ENCODE measurements at places on chromosomes 6 and 20.

DNA sequence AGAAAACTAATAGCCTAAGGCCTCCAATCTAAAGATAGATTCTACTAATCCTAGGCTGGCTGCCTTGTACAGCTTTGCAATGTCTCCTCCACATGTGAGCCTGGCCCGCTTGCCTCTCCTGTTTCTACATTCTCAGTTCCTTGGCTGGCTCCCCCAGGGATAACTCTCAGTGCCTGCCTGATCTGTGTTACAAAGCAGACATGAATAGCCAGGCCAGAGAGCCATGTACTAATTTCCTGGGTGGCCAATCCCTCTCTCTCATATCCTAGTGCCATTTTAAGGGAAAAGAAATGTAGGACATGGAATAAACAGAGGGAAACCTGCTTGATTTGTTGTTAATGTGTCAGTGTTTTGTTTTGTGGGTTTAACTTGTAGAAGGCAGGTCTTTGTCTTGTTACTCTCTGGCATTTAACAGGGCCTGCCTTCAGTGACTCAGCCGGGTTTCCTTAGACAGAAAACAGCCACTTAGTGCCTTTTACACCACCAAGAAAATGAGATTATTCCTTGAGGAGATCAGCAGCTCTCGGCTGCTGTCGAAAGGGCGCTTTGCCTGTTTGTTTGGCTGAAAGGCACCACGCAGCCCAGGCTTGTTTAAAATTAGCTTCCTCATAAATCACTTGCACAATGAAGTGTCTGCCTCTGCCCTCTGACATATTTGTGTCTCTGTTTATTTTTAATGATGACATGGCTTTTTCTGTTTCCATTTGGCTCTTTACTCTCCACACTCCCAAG is 702.7 kb downstream of the MAFB start:
- no peak for DNase-seq

- no peak for DNase-seq
Measured at GRCh38 chr6:33967265-33967767, 163.5 kb upstream of the MLN start.

GRCh38 chr6:67133973-67134372 is 1426.9 kb upstream of the EYS start:
- no peak for DNase-seq

- no peak for DNase-seq
Measured at GRCh38 chr6:75300531-75300855, 15.9 kb upstream of the TMEM30A start.

DNA sequence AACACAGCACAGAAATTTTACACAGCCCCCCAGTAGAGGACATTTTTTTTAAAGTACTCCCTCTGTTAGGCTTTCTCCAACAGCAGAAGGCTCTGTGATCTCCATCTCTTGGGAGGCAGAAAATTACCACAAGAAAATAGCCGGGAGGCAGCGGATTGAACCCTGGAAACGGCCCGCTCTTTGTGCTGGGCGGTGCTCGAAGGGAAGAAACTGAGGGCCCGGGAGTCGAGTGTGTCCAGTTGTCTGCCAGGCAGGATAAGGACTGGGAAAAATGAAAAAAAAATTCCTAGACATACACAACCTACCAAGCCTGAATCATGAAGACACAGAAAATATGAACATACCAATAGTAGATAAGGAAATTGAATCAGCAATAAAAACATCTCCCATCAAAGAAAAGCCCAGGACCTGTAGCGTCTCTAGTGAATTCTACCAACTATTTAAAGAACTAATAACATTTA is 31.5 kb downstream of the POM121L2 start:
- DNase-seq: no peak

- DNase-seq: no peak
Measured at GRCh38 chr20:58403272-58403671, 14.2 kb downstream of the VAPB start.

- no peak for DNase-seq
Measured at GRCh38 chr6:74420221-74420620, 724.2 kb downstream of the CD109 start.

DNA sequence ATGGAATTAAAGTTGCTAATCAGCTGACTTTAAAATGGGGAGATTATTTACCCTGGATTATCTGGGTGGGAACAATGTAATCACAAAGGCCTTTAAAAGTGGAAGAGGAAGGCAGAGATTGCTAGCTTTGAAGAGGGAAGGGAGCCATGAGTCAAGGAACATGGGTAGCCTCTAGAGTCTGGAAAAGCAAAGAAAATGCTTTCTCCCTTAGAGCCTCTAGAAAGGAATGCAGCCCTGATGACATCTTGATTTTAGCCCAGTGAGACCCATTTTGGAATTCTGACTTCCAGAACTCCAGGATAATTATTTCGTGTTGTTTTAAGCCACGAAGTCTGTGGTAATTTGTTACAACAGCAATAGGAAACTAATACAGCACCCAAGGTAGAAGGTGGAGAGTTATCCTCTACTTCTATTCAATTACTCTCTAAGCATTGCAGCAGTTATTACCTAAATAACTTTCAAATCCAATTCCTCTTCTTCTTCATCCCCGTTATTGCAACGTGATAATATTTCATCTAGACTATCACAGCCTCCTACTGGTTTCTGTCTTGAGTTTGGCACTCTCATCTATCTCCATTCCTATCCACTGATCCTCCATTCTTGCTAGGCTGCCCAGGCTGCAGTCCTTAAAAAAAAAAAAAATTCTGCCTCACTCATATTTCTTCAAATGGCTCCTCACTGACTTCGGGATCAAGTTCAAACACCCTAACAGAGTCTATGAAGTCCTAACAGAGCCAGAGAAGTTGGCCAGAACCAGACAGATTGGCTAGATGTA is 224.3 kb downstream of the BTBD9 start:
- DNase-seq: no peak

GRCh38 chr6:15922510-15923250 is 206.2 kb upstream of the MYLIP start:
- DNase-seq: no peak

- no peak for DNase-seq
Measured at GRCh38 chr6:150228072-150228733, 85.4 kb downstream of the PPP1R14C start.

DNA sequence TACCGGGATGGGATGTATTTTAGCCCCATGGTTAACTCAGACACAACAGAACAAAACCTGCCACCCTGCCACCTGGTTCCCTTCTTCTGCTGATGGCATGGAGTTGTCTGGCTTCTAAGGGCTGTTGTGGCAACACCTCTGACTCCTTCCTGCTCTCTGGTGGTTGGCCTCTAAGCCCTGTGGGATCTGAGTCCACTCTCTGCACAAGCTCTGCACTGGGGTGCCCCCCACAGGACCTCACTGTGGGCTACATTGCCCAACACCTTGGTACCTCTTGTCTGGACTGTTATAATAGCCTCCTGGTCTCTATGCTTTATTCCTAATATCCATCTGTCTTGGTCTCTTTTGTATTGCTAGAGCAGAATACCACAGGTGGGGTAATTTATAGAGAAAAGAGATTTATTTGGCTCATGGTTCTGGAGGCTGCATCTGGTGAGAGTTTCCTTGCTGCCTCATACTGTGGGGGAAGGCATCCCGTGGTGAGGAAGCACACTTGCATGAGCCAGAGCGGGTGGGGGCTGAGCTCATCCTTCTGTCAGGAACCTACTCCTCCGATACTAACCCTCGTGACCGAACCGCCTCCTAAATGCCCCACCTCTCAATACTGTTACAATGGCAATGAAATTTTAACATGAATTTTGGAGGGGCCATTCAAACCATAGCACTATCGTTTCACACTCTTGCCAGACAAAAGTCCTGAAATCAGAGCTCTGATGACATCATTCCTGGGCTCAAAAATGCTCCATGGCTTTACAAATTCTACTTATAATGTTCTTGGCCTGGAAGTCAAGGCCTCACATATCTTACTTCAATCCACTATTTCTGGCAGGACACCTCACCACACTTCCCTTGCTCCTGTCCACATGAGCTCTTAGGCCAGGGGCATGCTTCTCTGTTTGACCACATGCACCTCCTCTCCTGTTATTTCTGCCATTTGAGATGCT is 127.2 kb downstream of the PAX1 start:
- no peak for DNase-seq

GRCh38 chr6:73586416-73586974 is 65.7 kb upstream of the EEF1A1 start:
- DNase-seq: no peak

DNA sequence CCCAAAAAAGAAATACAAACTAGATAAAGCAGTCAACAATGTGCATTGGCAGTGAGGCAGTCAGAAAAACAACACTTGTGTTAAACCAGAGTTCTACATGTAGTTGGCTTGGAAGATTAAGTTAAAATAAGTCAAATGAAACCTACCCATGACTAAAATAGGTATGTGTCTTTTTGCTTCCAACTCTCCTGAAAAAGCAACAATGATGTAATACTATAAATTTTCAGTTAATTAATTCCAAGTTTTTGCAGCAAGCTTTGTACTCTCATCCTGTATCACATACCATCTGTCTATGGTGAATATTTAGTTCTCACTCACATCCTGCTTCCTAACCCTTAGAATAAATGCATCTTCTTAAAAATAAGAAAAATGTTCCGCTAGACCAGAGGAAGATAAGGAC is 261.5 kb downstream of the KIF16B start:
- DNase-seq: no peak

GRCh38 chr6:138821519-138821918 is 25.6 kb downstream of the ECT2L start:
- DNase-seq: no peak

- DNase-seq: no peak
Measured at GRCh38 chr6:141988954-141989705, 143.6 kb upstream of the GJE1 start.

DNA sequence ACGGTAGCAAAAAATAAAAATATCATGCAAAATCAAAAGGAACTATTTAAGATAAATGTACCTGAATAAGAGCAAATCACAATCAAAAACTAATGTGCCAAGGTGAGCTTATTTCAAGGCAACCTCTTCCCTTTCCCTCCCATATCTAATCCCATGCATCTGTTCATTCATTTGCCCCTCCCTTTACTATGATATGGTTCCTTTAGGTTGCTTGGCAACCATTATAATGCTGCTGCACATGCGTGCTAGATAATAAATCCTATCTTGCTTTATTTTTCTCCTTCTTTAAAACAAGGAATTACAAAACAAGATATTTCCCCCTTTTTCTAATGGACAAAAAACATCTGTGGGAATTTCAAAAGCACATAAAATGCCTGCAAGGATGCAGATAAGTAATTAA is 318.2 kb upstream of the POU3F2 start:
- DNase-seq: no peak

GRCh38 chr6:29965873-29966601 is 23.7 kb downstream of the HLA-A start:
- no peak for DNase-seq

DNA sequence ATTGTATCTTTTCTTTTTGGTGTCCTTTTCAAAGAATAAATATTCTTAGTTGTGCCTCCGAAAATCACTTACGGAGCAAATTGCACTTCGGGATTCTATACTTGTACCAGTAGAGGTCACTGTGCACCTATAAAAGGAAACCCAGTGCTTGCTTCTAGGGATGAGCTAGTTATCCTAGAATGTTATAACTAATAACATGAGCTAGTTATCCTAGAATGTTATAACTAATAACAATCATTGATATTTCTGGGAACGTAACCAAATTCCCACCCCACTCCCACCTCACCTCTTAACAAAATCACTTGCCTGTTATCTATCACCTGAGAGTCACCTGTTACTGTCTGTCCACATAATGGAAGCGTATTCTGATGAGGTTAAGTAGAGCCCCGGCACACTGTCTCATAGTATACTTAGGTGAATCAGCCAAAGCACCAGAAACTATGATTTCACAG is 126.9 kb upstream of the TIAM2 start:
- DNase-seq: no peak

DNA sequence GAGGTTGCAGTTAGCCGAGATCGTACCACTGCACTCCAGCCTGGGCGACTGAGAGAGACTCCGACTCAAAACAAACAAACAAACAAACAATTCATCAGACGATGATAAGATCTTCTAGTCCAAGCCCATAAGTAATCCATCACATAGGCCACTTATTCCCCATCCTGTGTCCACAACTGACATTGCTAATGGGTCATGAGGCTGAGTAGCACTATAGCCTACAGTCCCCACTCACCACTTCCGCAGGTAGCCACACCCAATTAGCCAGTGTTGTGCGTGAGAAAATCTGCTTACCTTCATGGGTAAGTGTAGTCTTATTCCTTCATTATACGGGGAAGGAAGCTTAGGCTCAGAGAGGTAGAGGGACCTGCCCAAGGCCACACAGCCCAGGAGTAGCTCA is 13.1 kb downstream of the JPH2 start:
- DNase-seq: no peak

- DNase-seq: no peak
Measured at GRCh38 chr6:138492871-138493270, 6.4 kb downstream of the NHSL1 start.

GRCh38 chr6:15593798-15594197 is 69.0 kb downstream of the DTNBP1 start:
- no peak for DNase-seq

- DNase-seq: no peak
Measured at GRCh38 chr20:23111307-23111943, 25.3 kb upstream of the CD93 start.

DNA sequence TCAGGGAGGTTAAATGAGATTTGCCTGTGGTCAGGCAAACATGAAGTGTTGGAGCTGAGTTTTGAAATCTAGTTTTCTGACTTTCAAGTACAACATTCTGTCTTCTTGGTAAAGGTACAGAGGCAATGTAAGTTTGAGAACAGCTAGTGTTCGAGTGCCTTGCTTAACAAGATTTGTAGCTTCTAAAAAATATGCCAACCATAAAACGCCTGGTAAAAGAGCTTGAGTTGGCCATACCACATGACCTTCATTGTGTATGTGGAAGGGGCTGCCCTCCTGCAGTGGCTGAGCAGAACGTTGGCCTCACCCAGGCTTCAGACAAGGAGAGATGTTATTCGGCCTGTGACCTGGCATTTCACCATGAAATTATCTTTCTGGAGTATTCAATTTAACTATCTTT is 86.5 kb downstream of the MAP7 start:
- no peak for DNase-seq

GRCh38 chr6:815348-815738 is 122.4 kb upstream of the EXOC2 start:
- DNase-seq: no peak

GRCh38 chr6:12576389-12576788 is 140.2 kb upstream of the PHACTR1 start:
- DNase-seq: no peak

- DNase-seq: no peak
Measured at GRCh38 chr20:52793339-52793963, 178.7 kb upstream of the TSHZ2 start.

GRCh38 chr20:36154700-36155628 is at the start of gene EPB41L1:
Gene EPB41L1, plus strand, starts transcription at chr20:36154740. Its CDS starts 19,038 bp downstream, at chr20:36173778.
- DNase-seq: no peak

GRCh38 chr6:147468634-147469033 is 39.9 kb upstream of the SAMD5 start:
- DNase-seq: no peak

Data from stimulated activated CD4-positive, alpha-beta T cell treated with anti-CD3 and anti-CD28 coated beads, Interleukin-1b, Interleukin-23, amount 100 ng/mL, for 1 hour (primary cell).